ENCODE measurements at places on chromosomes 2 and 18. TPM values are rescaled to one million over a fixed set of nuclear protein-coding genes. Genes with fewer than 3 reads are reported as not detected.

The TSPYL6 gene
- total RNA-seq: not detected

The MC4R gene
- not detected for total RNA-seq

The EFHD1 gene
- 236 TPM for total RNA-seq

The TMEM247 gene
- total RNA-seq: not detected

The DNER gene
- total RNA-seq: 0.45 TPM

The EPB41L3 gene
- total RNA-seq: 116 TPM

The SLC9A4 gene
- total RNA-seq: not detected

The ANO7 gene
- total RNA-seq: 1.2 TPM

DNA sequence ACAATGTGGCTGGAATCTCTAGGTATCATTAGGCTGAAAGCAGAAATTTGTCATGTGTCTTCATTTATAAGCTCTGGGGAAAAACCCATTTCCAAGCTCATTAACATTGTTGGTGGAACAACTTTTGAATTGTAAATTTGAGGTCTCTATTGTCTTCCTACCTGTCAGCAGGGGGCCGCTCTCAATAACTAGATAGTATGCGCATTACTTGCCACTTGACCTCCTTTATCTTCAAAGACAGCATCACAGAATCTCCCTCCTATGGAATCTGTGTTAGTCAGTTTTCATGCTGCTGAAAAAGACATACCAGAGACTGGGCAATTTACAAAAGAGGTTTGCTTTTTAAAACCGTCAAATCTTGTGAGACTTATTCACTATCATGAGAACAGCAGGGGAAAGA is 223.1 kb downstream of the CALCRL start:
- H3K4me3 ChIP-seq: no peak overlapping the region
- no peak for DNase-seq
- no peaks in the 10 kb centered on the region for H3K4me1 ChIP-seq
- H3K27me3 ChIP-seq: no peaks in the 10 kb centered on the region
- H3K27ac ChIP-seq: no peak overlapping the region
- H3K36me3 ChIP-seq: no peaks in the 10 kb centered on the region

- no peaks in the 10 kb centered on the region for H3K27me3 ChIP-seq
- no peaks in the 10 kb centered on the region for H3K4me1 ChIP-seq
- no peak overlapping the region for H3K27ac ChIP-seq
- H3K4me3 ChIP-seq: no peak overlapping the region
Measured at GRCh38 chr18:21196426-21196825, 45.6 kb upstream of the GREB1L start.

DNA sequence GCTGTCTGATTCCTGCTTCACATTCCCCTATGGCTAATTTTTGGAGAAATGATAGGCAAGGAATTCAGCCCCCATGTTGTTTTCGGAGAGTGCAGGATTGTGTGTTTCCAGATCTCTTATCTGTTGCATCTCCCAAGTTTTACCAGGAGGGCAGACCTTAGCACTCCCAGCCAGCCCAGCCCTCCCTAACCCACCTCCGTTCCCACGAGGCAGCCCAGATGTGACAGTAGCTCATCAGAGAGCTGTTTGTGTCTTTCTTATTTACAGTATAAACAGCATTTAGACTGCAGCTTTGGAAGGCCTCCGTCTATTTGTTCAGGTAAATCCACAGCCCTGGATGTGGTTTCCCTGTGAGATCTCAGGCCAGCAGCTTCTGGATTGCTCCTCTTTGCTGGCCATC is 91.6 kb downstream of the THNSL2 start:
- no peak overlapping the region for H3K27ac ChIP-seq
- no peaks in the 10 kb centered on the region for H3K27me3 ChIP-seq
- no peaks in the 10 kb centered on the region for H3K4me1 ChIP-seq
- no peak for DNase-seq
- no peak overlapping the region for H3K4me3 ChIP-seq
- H3K36me3 ChIP-seq: no peaks in the 10 kb centered on the region

DNA sequence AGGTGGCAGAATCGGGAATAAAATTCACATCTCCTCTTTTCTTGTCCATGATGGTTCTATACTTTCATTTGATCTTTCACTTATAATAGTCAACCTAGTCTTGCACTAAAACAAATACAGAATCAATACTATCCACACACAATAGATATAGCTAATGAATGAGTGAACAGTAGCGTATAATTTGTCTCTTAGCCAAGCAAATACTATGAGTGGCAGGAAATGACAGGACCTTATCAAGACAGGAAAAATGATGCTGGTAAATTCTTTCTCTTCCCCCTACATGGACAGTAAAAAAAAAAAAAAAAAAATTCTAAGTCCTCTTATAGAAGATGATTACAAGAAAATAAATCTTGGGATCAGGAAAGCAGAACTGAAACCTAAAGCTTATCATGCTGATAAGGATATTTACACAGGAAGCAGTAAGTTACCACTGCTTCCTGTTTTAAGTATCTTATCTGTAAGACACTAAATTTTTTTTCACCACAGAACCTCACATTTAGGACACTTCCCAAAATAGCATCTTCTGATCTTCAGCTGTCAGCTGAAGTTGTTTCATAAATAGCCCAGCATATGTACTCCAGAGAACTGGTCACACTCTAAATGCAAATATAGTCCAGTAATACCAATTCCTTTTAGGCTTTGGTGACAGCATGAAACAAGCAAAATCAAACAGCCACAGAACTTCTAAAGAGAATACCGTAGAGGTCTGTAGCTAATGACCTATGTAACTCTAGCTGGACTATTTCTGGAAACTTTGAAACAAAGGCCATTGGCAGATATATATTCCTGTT is 27.0 kb downstream of the IRS1 start:
- DNase-seq: no peak
- H3K4me1 ChIP-seq: peaks cover 6% of the 10 kb centered on the region
- H3K36me3 ChIP-seq: no peaks in the 10 kb centered on the region
- H3K4me3 ChIP-seq: no peak overlapping the region
- no peaks in the 10 kb centered on the region for H3K27me3 ChIP-seq
- H3K27ac ChIP-seq: no peak overlapping the region

DNA sequence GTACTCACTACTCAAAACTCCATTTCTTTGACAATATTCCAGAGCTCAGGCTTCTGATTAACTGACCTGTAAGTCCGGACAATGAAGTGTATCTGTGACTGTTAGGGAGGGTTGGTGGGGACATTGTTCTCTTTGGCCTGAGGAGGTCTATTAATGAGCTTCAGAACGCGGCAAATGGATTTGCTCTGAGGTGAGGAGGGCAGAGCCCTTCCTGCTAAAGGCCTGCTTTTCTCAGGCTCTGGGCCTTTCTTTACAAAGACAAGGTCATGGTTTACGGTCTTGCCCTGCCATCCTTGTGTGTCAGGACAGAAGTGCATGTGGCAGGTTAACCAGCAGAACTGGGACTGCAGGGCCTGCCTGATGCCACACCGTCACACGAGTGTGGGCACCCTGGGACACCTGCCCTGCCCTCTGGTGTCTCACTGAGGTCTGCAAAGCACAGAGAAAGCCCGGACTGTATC is 7.2 kb downstream of the ALKAL2 start:
- no peak for DNase-seq
- no peak overlapping the region for H3K27ac ChIP-seq
- no peak overlapping the region for H3K4me3 ChIP-seq
- H3K36me3 ChIP-seq: no peaks in the 10 kb centered on the region

- no peaks in the 10 kb centered on the region for H3K36me3 ChIP-seq
- H3K4me1 ChIP-seq: no peaks in the 10 kb centered on the region
- DNase-seq: no peak
- H3K27me3 ChIP-seq: no peaks in the 10 kb centered on the region
Measured at GRCh38 chr2:151096235-151096634, 165.4 kb downstream of the RBM43 start.

GRCh38 chr2:234754126-234754525 is 197.7 kb upstream of the SH3BP4 start:
- no peak for DNase-seq
- H3K36me3 ChIP-seq: no peaks in the 10 kb centered on the region
- no peak overlapping the region for H3K27ac ChIP-seq
- H3K27me3 ChIP-seq: no peaks in the 10 kb centered on the region

GRCh38 chr18:42976869-42977590 is 138.5 kb downstream of the RIT2 start:
- H3K27ac ChIP-seq: no peak overlapping the region
- no peaks in the 10 kb centered on the region for H3K27me3 ChIP-seq
- H3K4me1 ChIP-seq: no peaks in the 10 kb centered on the region
- no peaks in the 10 kb centered on the region for H3K36me3 ChIP-seq
- H3K4me3 ChIP-seq: no peak overlapping the region

- H3K27ac ChIP-seq: no peak overlapping the region
- DNase-seq: no peak
Measured at GRCh38 chr2:182822733-182823132, 43.7 kb downstream of the FRZB start.

DNA sequence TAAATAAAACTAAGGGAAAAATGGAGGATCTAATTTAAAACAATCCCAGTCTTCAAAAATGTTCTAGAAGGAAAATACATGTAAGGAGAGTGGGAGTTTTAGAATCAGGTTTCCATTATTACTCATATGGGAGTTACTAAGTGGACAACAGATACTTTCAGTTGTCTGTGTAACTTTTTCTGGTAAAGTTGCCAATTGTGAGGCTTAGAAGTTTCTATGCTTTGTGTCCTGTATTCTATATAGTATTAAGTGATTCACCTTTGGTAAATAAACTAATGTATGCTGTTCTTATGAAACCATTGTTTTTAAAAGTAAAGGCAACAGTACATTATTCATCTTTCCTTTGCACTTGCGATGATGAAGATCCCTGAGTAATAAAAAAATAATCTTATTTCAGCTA is 274.9 kb downstream of the NR4A2 start:
- no peaks in the 10 kb centered on the region for H3K4me1 ChIP-seq
- no peak overlapping the region for H3K4me3 ChIP-seq
- H3K27me3 ChIP-seq: no peaks in the 10 kb centered on the region
- H3K27ac ChIP-seq: no peak overlapping the region
- DNase-seq: no peak

DNA sequence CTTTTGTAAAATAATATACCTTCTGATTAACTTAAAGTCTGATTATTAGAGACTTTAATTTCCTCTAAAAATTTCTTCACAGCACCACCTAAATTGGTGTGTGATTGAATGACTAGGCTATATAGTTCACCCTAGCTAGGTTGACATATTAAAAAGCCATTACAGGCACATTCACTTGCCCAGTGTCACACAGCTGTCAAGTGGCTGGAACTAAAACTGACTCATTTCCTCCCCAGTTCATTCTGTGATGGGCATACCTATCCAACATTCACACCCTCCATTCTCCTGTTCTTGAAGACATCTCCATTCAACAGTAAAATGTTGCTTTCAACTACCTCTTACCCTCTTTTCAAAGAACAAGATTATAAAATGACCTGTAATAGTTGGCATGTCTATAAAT is 334.5 kb downstream of the ARHGAP15 start:
- no peak overlapping the region for H3K4me3 ChIP-seq
- DNase-seq: no peak
- H3K4me1 ChIP-seq: no peaks in the 10 kb centered on the region
- no peaks in the 10 kb centered on the region for H3K36me3 ChIP-seq
- H3K27me3 ChIP-seq: no peaks in the 10 kb centered on the region
- no peak overlapping the region for H3K27ac ChIP-seq

DNA sequence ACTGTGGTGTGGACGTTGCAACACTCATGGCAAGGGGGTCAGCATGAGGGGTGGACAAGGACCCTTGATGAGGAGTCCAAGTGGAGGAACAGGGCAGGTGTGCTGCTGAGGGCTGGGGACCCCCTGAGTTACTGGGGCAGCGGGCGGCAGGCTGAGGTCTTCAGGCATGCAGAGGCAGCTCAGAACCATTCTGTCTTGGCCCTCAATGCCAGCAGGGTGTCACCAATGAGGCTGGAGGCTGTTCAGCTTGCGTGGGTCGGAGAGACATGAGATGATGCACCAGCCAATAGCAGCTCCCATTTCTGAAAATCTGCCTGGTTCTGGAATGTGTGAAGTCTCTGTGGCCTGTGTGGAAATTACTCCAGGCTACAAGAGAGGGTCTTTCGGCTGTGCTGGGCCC is 105.4 kb downstream of the INHBB start:
- no peaks in the 10 kb centered on the region for H3K27me3 ChIP-seq
- no peaks in the 10 kb centered on the region for H3K4me1 ChIP-seq
- DNase-seq: peak; percentile 67
- no peaks in the 10 kb centered on the region for H3K36me3 ChIP-seq
- H3K27ac ChIP-seq: no peak overlapping the region

- H3K27ac ChIP-seq: no peak overlapping the region
- H3K27me3 ChIP-seq: no peaks in the 10 kb centered on the region
- no peak for DNase-seq
Measured at GRCh38 chr2:21291426-21291825, 167.7 kb downstream of the TDRD15 start.

- no peak for DNase-seq
- no peak overlapping the region for H3K27ac ChIP-seq
- no peaks in the 10 kb centered on the region for H3K36me3 ChIP-seq
- H3K4me3 ChIP-seq: no peak overlapping the region
- no peaks in the 10 kb centered on the region for H3K4me1 ChIP-seq
Measured at GRCh38 chr2:133599811-133600210, 31.5 kb upstream of the NCKAP5 start.

GRCh38 chr2:44949329-44950151 is 8.0 kb downstream of the SIX3 start:
- H3K4me1 ChIP-seq: no peaks in the 10 kb centered on the region
- DNase-seq: peak; percentile 48
- no peaks in the 10 kb centered on the region for H3K36me3 ChIP-seq
- no peak overlapping the region for H3K4me3 ChIP-seq
- no peak overlapping the region for H3K27ac ChIP-seq
- no peaks in the 10 kb centered on the region for H3K27me3 ChIP-seq
